ENCODE measurements at places on chromosomes 4 and X.

DNA sequence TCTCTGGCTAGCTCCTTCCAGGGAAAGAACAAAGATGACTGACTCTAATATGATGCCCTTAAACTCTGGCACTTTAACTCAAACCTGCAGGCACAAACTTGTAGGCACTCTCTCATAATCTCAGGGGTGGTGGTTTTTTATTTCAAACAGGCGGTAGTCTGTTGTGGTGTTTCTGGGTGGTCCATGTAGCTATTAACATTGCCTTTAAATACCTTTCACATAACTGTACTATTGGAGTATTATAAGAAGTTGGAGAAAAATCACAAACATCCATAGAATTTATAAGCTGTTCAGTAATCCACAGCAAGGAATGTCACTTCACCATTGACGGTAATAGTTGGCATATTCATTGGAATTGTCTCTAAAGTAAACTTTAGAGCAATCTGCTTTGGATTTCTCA, 204.2 kb upstream of the PDE5A start:
- DNase-seq: no peak

DNA sequence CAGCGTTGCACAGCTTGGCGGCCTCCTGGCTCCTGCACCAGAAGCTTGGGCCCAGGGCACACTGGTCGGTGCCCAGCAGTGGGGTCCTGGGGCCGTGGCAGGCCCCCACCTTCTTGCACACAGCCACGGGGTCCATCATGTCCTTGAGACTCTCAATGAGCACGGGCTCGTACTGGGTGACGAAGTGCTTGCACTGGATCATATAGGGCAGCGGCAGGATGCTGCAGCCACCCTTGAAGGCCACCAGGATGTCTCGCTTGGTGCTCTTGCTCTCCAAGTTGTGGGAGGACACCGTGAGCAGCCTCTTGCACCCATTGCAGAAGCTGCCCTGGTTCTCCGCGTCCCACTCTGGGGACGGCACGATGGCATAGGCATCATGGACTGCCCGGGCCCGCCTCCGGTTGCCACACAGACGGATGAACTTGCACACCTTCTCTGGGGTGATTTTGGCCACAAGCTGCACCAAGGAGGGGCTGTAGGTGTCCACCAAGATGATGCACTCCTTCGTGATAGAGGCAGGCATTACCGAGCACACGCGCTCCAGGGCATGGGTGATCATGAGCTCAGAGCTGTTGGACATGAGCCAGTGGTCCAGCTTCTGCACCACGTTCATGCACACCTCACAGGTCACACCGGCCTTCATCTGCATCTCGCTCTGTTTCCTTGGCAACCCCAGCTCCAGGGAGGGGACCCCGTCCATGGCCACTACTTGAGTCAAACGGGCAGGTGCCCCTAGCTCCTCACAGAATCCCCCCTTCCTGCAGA, 1.2 kb downstream of the PSAPL1 start:
- DNase-seq: no peak

- DNase-seq: no peak
These were observed 9.7 kb downstream of the CXorf38 start for GRCh38 chrX:40637687-40638086.

DNA sequence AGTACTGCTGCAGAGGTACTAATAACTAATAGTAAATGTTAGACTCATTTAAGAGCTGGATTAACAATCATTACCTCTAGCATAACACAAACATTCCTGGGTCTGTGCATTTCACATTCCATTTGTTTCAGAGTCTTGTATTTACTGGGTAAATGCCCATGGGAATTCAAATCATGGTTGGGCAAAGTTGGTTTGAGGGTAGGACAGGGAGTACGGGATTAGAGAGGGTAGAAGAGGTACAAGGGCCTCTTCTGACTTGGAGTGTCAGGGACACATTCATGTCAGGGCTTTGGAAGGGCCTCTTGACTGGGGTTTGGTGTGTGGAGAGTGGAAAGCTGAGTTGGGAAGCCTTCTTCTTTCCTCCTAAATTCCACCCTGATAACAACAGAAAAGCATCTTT, 65.9 kb downstream of the WWC2 start:
- no peak for DNase-seq

GRCh38 chrX:120367402-120368109, 5.7 kb downstream of the ATP1B4 start:
- DNase-seq: no peak

GRCh38 chrX:926070-926469, 286.4 kb downstream of the CRLF2 start:
- no peak for DNase-seq

DNA sequence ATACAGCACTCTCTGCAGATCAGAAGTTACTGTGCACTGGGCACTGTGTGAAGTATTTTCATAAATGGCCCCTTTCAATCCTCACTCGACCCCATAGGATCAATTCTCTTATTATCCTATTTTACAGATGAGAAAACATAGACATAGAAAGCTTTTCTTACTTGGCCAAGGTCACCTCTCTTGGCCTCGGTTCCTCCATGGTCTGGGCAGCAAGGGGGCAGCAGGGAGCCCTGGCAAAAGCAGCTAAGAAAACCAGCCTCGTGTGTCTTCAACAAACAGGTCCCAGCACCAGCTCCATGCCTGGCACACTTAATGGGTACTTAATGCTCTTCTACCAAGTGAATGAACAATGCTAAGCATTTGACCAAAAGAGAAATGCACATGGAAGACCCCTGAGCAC, 34.4 kb downstream of the BST1 start:
- DNase-seq: no peak

- DNase-seq: no peak
These were observed 523.6 kb downstream of the BCOR start for GRCh38 chrX:39574178-39574577.

DNA sequence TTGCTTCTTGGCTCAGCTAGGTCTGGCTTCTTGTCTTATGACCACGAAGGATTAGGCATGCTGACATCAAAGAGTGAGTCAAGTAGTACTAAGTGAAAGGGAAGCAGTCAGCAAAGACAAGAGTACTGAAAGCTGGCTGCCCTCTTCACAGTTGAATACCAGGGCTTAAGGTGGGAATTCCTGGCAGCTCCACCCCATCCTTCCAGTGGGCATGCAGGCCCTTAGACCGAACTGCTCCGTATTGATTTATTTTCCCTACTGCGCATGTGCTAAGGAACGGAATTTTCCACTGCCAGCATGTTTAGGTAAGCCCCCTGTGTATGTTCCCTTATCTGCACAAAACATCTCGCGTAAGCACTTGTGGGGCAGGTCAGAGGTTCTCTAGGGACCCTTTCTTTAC, 2320.1 kb downstream of the ARAP2 start:
- DNase-seq: no peak

DNA sequence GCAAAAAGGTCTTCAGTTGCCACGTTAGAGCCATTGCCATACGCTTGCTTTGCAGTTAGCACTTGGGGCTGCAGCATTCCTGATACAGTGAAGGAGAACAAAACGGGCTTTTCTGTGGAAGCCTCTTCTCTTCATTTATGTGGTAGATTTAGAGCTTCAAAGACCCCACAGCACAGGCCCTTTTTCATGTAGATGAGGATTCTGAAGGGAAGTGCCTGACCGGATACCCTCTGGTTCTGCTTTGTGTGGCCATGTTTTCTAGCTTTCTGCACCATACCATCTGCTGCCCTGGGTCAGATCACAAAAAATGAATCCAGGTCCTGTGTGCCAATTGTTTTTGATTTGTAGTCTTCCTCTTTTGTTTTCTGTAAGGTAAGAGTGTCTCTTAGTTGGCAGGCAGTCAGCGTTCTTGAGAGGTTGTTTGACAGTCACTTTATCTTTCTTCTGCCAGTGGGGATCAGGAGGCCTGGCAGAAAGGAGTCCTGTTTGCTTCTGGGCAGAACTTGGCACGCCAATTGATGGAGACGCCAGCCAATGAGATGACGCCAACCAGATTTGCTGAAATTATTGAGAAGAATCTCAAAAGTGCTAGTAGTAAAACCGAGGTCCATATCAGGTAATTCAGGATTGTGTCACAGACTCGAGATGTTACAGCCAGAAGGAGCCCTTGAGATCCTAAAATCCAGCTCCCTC, 7.7 kb downstream of the LAP3 start:
- DNase-seq: no peak

DNA sequence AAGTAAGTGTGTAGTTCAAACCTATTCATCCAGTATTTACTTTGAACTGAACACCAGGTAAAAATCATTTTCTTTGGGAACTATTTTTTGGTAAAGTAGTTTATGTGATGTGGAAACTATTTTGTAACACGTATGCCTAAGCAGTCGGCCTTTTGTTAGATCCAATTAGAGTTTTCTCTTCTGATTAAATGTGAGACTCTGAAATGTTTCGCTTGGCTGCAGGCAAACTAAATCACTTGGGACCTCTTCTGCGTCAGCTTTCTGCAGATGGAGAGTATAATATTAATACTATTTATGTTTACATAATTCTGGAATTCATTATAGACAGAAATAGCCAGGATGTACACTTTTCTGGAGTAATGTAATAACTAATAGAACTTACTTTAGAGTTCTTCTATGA, 46.9 kb downstream of the BMPR1B start:
- DNase-seq: no peak

DNA sequence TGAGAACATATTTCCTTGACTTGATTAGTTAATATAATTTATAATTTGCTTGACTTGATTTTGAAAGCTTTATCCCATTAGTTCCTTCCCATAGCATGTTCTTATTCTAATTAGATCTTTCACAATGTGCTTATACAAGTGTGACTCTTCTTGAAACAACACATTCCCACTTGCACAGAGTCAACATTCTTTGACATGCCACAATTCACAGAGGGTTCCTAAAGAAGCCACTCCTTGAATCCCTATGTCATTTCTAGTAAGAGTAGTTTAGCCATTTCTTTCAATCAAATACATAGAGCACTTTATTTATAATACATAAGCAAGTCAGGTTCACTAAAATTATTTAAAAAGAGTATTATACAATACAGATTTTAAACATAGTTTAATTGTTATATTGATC, 228.9 kb upstream of the GRID2 start:
- DNase-seq: no peak

DNA sequence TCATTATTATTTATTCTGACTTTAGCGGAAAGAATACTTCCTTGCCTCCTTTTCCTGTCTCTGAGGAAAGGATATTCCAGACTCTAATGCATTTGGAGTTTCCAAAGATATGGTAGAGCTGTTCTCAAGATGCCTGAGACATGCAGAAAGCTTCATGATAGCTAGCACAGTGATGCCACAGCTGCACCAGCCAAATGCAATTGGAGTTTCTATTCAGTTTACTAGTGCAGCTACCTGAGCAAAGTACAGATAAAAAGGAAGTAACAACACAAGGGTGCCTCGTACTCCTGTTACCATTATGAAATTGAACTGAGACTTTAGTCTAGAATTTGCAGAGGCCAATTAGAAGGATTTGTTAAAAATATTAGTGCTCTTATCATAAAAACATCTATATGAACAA, 57.5 kb upstream of the PARM1 start:
- no peak for DNase-seq

DNA sequence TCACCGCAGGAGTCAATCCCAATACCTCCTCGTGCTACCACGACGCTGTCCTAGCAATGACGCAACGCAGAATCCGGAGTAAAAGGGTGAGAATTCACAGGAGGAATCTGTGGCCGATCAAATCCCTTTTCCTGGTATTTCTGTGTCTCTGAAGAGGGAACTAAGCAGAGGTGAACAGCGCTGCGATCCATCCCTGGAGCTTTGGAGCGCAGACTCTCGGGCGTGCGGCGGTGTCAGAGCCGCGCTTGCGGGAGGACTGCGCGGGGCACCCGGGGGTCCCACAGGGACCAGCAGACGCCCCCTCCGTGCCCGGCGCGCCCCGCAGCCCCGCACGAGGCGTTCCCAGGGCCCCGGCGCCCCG, 17.2 kb upstream of the ZNF718 start:
- DNase-seq: no peak

GRCh38 chrX:7062276-7062675, 85.2 kb upstream of the STS start:
- no peak for DNase-seq

- no peak for DNase-seq
These were observed at the start of gene ALAS2 for GRCh38 chrX:55030271-55031205. Gene ALAS2 (minus strand): TSS chrX:55030977. CDS start chrX:55026000, 4,977 bp downstream.

DNA sequence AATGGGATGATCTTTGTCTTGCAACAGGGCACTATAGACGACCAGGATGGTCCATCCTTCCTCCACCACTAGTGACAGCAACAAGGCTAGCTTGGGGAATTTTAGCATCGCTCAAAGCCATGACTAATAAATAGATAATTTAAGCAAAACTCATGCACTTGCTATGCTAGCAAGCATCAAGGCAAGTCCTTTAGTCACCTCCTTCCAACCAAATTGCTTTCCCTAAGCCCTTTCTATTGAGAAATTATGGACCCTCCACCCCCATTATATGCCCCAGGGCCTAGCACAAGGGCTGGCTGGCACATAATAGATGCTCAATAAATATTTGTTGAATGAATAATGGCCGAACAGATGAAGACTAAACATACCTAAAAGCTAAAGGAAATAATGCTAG, 28.6 kb downstream of the SLC16A2 start:
- no peak for DNase-seq

DNA sequence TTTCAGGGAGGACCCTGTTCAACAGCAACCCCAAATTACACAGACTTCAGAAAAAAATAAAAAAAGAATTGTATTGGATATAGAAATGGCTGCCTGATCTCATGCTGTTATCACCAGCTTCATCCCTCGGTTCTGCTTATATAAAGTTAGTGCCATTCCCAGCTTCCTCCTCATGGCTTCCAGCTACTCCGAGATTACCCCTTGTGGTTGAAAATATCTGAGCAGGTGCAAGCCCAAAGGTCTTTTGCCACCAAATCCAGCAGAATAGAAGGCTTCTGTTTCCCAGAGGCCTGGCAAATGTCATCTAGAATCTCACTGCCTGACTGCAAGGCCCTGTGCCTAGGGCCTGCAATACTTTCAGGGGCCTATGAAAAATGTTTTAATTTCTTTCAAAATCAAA, 13.8 kb upstream of the HPGDS start:
- DNase-seq: no peak

DNA sequence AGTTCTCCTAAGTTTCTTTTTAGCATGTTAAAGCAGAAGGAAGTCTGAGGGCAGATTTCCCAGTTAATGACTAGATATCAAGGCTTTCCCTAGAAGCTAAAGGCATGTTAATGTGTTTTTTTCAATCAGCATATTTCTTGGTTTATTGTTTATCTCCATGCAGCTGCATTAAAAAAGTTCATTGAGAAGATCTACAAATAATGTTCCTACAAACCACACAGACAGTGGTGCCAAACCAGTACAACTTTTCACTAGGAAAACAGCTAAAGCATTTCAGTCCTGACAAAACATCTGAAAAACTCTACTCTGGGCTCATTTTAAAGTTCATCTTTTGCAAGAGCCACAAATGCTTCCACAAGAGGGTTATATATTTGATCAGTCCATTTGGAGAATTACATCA, 320.0 kb downstream of the ADGRL3 start:
- no peak for DNase-seq

- peak; percentile 34 for DNase-seq
These were observed 56.0 kb downstream of the SPRY1 start for GRCh38 chr4:123452616-123453015.

DNA sequence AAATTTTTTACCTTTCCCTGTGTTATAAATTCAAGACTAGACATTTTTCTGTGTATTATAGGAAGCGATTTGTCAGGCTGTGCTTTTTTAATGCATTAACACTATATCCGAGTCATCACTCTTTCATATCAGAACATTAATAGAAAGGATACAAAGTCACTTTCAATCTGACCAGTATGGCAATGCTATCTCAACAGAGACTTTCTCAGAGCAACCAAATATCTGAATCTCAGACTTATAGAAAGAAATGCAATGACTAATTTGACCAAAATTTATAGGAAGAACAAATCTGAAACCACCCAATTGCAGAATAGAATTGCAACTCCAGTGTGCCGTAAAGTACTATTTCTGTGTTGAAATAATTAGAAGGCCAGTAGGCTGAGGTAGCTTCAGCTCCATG, 473 bp upstream of the TKTL2 start:
- DNase-seq: no peak

GRCh38 chrX:133529578-133529977, 114.3 kb upstream of the GPC4 start:
- DNase-seq: no peak

All from B cell (primary cell).